T-helper 1 cell (primary cell): ENCODE measurements at places on chromosomes 1 and 21.
A peak's percentile ranks its signal among the peaks of the same experiment; 100 is the strongest.

DNA sequence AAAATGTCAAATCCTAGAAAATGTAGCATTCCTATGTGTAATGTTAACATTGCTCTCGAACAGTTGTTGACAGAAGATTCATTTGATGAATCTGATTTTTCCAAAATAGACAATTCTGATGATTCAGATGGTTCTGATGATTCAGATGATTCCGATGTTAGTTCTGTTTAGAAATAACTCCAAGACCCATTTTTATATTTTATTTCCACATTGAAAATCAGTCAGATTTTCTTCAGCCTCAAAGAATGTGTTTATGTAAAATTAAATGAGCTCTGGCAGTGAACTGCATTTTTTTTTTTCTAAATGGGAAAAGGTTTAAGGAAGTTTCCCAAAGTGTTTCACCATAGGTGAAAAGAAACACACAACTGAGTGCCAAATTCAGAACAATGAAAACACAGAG, 136.5 kb downstream of the TSEN15 start:
- no peak for DNase-seq

GRCh38 chr1:3940754-3941345, 40.8 kb upstream of the C1orf174 start:
- no peak for DNase-seq

- no peak for DNase-seq
Observed at GRCh38 chr1:88537787-88538186, 146.3 kb upstream of the PKN2 start.

GRCh38 chr1:195591917-195592672, 1016.1 kb downstream of the KCNT2 start:
- DNase-seq: no peak

GRCh38 chr1:214476986-214477870, 74.2 kb downstream of the PTPN14 start:
- no peak for DNase-seq

DNA sequence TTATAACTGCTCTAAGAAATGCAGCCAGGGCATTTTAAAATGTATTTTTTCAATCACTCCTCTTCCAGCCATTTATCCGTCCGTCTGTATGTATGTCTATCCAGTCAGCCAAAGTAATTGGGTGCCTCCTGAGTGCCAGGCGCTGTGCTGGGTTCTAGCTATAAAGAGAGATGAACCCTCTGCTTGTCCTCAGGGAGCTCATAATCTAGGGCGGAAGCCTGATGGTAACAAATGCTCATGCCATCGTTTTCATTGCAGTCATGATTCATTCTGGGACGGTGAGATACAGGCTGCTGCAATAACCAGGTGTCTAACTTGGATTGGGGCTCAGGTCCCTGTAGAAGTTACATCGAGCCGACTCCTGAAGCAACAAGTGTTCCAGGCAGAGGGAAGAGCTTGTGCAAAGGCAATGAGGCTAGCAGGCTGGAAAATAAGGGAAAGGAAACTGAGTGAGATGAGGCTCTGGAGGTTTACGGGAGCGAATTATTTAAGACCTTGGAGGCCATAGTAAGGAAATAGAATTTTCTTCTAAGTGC, 11.6 kb downstream of the IFI6 start:
- no peak for DNase-seq

DNA sequence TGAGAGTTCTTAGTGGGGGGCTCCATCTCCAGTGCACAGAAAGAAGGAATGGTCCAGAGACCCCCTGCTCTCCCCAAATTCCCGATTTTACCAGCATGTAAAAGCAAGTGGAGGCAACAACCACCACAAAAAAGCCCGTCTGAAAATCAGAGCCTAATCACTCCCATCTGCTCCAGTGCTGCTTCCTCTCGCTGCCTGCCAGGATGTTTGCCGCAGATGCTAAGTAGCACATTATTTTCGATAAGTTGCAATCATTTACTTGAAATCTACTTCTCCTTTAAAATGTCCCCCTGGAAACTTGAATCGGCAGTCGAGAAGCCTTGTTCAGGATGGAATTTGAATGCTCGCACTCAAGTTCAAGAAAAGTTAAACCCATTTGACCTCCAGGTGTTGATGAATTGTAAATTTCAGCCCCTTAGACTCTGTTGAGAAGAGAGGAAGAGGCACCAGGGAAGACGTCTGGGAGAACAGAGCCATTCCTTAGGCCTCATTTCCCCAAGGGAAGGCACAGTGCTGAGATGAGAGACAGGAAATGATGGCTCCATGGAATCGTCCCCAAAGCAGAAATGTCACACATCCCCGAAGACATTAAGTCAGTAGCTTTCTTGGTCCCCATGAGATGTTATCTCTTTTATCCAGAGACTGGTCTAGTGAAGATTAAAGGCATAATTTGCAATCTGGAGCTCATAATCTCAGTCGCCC, 221.3 kb downstream of the PBX1 start:
- no peak for DNase-seq

- peak; percentile 19 for DNase-seq
Observed at GRCh38 chr1:168312718-168313604, 32.3 kb downstream of the TBX19 start.

DNA sequence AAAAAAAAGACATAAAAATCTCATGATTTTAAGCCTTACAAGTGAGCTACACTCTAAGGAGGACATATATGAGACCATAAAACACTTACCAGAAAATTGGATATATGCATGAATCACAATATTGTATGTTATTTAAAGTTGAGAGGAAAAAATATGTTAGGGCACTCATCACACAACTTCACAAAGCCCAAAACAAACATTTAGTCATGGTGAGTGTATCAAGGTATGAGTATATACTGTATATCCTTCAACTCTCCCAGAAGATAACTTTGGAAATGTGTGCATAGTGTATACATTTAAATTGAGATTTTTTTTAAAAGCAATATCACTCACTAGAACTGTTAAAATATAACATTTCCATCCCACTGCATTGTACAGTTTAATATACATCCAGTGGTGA, 259.3 kb downstream of the SRGAP2C start:
- no peak for DNase-seq

DNA sequence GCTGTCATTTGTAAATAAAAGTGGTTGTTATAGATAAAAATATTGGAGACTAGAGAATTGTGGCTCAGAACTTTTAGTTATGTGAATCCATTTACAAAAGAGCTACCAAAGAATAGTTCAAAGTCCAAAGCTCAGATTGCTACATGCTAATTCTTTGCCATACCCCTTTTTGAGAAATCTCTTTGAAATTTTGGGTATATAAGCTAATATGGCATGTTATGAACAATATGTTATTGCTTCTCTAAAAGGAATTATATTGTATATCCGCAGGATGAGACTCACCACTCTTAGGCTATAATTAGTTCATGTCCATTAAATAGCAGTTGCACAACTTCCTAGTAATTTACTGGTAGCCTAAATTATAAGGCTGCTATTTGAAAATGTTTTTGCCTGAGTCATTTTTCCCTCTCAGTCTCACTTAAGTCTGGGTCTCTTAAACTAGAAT, 178.0 kb downstream of the ZNF281 start:
- no peak for DNase-seq

- no peak for DNase-seq
Observed at GRCh38 chr1:93275634-93276295, 69.9 kb upstream of the DR1 start.
